ENCODE measurements at places on chromosomes 13 and 19.

DNA sequence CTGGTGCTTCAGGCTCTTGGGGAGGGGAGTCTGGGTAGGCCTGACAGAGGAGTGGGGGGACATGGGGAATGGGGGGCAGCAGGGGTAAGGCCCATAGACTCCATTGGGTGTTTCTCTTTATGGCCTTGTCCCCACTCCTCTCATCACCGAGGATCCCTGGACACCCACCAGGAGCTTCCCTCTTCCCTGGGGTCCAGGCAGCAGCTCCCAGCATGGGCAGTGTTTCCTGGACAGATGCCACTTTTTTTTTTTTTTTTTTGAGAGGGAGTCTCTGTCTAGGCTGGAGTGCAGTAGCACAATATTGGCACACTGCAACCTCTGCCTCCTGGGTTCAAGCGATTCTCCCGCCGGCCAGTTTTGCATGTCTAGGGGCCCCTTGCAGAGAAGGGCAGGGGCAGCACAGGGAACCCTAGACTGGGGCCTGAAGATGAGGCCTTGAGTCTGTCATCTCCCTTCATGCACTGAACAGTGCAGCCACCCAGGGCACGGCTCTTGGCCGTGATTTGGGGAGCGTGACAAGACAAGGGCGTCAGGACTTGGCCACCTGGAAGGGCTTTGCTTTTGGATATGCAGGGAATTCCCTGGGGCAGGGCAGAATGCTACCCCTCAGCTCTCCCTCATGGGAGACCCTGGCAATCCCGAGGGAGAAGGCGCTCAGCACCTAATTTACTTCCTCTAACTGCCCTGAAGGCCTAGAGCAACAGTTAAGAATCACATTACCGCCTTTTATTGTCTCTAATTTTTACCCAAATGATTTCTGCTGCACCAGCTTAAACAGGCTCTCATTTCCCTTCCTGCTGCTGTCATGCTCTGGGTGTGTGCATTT lies 213.9 kb upstream of the ZNF536 start:
- no peak for DNase-seq

DNA sequence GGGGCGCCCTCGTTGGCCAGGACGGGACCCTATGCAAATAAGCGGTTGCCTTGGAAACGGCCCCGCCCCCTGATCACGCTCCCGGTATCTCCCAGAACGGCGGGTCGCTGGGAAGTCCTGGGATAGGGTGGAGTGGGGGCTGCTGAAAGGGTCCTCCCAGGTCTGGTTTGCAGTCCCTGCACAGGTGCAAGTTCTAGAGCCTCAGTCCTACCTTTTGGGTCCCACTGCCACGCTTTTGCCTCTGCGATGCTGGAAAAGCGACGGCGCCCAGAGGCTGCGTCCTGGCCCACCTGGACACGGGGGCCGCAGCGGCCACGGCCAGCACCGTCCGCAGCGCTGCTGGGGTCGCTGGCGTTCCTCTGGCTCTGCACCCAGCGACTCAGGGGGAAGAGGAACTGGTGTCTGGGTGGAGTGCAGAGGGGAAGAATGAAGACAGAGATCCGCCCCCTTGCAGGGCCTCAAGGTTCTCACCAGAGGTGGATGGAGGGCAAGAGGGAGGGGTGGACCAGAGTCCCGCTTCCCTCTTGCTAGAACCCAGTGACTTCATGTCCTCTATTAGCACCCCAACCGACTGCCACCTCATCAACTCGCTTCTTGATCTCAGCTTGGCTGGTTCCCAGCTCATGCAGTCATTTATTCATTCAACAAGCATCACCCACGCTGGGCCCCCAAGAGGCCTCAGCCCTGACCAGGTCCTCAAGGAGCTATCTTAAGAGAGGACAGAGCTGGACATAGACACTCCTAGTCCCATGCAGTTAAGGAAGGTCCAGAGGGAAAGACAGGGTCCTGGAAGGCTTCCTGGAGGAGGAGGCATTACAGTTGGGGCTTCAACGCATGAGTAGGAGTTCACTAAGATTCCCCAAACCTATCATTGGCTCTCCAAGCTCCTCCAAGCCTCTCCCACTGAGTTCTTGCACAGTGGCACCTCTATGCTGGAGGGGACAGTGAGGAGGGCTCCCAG lies at the start of gene LRRC25:
TSS of gene LRRC25 (minus strand) at position 381 of the 961 bp plus-strand sequence. CDS start 659 bp downstream, outside the sequence.
- DNase-seq = no peak

- no peak for DNase-seq
These were observed 18.3 kb downstream of the SAFB start for GRCh38 chr19:5641171-5641570.

GRCh38 chr19:46546194-46546896 lies 50.7 kb upstream of the PNMA8B start:
- peak; percentile 18 for DNase-seq

GRCh38 chr19:17263712-17264640 lies 569 bp downstream of the USHBP1 start:
- no peak for DNase-seq

- DNase-seq = peak; percentile 65
These were observed 65.6 kb downstream of the MCF2L start for GRCh38 chr13:113034451-113035212.

DNA sequence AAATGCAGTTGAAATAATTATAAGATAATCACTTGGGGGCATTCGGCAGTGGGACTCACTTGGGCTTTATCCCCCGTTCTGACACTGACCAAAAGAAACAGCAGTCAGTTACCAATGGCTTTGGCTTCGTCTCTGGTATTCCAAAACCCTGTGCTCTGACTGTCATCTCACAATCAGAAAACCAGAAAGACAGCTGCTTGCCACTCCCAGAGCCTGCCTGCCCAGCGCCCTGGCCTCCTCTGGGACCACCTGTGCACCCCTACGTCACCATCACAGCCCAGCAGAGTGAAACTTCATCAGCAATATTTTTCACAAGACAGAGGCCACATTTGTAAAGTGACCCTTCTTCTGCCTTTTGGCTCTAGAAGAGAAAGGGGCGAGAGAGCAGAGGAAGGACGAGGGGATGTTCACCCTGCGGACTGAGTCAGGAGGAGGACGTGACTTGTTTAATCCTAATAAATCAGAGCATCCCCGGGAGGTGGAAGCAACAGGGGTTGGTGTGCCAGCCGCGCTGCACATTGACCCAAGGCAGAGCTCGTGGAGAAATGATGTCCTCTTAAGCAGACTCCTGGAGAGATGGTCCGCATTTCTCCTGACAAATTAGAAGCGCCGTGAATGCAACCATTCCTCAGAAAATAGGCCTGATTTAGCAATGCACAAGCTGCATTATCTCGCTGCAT lies 397.8 kb upstream of the ZNF507 start:
- no peak for DNase-seq

GRCh38 chr13:32010136-32010535 lies 21.4 kb upstream of the FRY start:
- peak; percentile 67 for DNase-seq

- no peak for DNase-seq
These were observed 18.8 kb upstream of the TNFRSF19 start for GRCh38 chr13:23551213-23552008.

GRCh38 chr13:110298505-110299282 lies 8.3 kb downstream of the COL4A1 start:
- no peak for DNase-seq

- DNase-seq = no peak
These were observed 86.1 kb downstream of the TEX26 start for GRCh38 chr13:31018511-31018910.

DNA sequence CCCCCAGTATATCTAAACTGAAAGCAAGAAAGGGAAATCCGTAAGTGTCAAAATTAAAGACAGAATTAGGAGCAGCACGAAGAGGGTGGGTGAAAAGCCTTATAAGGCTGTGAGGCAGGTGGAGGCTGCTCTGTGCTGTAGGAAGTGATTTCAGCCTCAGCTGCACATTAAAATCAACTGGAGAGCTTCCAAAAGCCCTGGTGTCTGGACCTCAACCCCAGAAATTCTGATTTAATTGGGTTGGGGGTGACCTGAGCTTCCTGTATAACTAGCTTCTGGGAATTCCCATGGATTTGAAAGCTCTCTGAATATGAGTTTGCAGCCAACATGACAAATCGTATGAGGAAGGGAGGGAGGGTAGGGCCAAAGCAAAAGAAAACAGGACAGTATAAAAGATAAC lies 242.4 kb upstream of the TMTC4 start:
- DNase-seq = no peak

- DNase-seq = no peak
These were observed 1.3 kb downstream of the RAD23A start for GRCh38 chr19:12946731-12947496.

DNA sequence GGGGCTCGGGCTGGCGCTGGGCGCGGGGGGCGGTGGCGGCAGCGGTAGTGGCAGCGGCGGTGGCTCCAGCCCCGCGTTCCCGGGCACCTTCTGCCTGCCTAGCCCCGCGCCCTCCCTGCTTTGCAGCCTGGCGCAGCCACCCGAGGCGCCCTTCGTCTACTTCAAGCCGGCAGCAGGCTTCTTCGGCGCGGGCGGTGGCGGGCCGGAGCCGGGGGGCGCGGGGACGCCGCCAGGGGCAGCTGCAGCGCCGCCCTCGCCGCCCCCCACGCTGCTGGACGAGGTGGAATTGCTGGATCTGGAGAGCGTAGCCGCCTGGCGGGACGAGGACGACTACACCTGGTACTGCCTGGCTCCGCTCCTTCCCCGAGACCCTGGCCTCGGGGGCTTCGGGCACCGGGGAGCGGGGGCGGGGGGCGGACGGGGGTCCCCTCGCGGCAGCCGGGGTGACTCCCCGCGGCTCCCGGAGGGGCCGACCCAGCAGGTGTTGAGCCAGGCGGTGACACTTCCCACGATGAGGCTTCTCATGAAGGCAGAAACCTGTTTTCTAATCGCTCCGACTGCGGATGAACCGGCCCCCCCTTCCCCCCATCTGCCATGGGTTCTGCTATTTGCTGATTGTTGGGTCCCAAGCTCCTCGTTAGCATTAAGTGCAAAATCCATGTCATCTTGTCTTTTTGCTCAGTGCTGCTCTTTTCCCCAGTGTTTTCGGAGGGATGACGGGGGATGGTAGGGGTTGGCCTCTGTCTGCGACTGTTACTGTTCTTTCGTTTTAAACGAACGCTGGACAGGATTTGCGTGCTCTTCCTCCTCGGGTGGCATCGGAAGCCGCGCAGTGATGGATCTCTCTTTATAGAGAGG lies 943 bp downstream of the SLAIN1 start:
- DNase-seq = peak; percentile 3

- DNase-seq = no peak
These were observed 165.5 kb upstream of the KLF12 start for GRCh38 chr13:74299721-74300120.

DNA sequence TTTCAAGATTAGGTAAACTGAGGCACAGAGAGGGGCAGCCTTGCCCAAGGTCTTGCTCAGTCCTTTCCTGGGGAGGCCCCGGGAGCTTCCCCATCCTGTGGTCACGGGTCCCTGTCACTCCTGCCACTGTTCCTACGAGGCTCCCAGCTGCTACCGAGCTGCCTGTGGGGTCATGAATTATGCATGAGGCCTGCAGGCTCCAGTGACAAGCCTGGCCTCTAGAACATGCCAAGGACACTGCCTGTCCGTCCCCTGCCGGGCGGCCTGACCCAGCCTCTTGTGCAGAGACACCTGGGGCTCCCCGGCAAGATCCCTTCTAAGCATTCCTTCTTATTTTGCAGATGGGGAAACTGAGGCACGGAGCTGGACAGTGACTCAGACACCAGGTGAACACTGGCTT lies 2.7 kb downstream of the FCHO1 start:
- no peak for DNase-seq

- DNase-seq = peak; percentile 69
These were observed 911 bp downstream of the ENOX1 start for GRCh38 chr13:43785650-43786471.
